ENCODE measurements at places on chromosomes 6 and 20.

DNA sequence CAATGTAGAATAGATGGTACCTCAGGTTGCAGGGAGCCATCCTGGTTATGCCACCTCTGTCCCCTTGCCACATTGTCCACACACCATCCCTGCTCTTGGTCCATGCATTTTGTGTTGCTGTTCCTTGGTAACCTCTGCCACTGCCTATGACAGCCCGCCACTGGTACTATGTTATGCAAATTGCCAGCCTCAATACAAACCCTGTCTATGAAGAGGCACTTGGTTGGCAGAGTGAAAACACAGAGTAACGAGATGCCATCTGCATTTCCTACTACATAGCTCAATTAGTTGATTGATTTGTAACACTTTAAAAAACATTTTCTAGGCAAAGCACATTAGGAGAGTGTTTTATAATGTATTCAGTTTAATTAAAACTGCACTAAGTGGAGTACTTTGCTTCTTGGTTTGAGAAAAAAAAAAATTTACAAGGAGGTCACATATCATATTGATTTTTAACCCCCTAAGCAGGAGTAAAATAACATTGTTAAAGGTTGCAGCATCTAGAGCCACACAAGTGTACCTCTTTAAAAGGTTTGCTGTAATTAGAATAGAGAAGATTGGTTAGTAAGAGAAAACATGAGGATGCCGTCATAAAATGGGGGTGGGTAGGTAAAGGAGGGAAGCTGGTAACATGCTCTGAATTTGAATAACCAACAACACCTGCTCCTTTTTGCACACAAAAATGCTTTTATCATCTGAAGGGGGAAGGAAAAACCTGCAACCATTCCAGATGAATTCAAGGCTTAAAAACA, 817.1 kb downstream of the KIF16B start:
- no peak for DNase-seq

- no peak for DNase-seq
These were observed 267.1 kb downstream of the ADGB start for GRCh38 chr6:146865756-146866379.

- no peak for DNase-seq
These were observed 30.4 kb upstream of the IER3 start for GRCh38 chr6:30774701-30775100.

- DNase-seq: no peak
These were observed 232.1 kb downstream of the PLCB1 start for GRCh38 chr20:8363970-8364733.

GRCh38 chr20:14780508-14780907, 443.1 kb upstream of the FLRT3 start:
- no peak for DNase-seq

DNA sequence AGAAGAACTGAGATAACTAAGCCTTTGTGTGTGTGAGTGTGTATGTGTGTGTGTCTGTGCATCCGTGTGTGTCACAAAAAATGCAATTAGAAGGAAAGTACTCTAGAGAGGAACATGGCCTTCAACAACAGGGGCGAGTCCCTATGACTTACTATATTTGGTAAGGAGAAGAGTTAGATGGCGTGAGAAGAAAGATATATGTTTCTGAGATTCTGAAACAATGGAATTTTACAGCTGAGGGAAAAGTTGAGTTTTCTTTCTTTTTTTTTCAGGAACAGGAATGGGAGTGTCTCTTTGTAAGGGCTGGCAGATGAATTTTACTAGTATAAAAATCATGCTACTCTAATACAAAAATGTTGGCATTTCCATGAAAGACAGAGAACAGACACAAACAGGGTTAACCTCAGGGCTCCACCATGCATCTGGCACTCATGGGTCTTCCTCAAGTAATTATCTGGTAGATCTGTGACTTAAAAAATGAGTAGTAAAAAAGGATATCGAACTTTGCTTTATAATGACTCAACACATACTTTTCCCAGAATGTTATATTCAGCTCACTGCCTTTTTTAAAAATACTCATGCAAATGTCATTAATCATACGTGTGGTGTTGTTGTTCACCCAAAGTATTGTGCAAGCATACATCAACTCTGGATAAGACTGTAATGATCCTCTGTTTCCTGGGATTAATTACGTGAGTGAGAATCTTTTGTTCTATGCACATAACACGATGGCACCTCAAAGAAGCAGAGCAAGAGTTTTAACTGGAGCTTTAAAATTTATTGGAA, 12.8 kb upstream of the SASH1 start:
- no peak for DNase-seq

GRCh38 chr6:27474172-27474465, 1.2 kb upstream of the ZNF184 start:
- no peak for DNase-seq

GRCh38 chr6:87375315-87375714, 30.7 kb downstream of the C6orf163 start:
- no peak for DNase-seq

DNA sequence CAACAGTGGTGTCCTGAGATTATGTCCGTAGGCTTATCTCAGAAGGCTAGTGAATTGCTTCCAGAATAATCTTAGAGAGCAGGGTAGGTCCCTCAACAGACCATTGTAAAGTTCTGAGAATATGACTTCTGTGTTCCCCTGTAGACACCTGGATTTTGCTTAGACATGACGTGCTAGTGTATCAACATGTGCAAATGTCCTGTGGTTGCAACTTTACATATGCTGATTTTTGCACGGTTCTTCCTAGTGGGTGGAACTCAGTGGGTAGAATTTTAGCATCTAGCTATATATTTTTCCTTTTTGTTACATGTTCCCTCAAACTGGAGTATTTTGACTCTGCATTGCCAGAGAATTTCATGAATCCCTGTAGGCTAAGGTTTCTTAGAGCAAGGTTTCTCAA, 459.2 kb downstream of the RNF144B start:
- DNase-seq: no peak

DNA sequence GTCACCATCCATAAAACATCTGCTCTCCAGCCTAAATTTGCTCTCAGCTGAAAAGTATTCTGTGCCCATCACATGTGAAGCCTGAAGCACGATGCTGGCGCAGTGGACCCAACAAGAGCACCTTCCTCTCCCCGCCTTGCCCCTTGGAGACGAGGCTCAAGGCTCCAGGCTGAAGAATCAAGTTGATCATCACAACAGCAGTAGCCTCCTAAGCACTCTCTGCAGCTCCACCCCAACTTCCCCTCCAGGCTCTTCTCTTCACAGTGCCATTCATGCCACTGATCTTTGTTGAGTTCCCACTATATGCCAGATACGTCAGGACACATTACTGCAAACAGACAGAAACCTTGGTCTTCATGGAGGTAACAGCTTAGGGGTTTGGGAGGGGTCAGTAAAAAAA, 41.6 kb upstream of the ZNF217 start:
- no peak for DNase-seq

- no peak for DNase-seq
These were observed 15.2 kb upstream of the KCNK15 start for GRCh38 chr20:44730441-44730840.

- DNase-seq: no peak
These were observed 7.2 kb downstream of the GCNT2 start for GRCh38 chr6:10528158-10528981.

- DNase-seq: no peak
These were observed 101.1 kb downstream of the SMLR1 start for GRCh38 chr6:130928158-130928912.

DNA sequence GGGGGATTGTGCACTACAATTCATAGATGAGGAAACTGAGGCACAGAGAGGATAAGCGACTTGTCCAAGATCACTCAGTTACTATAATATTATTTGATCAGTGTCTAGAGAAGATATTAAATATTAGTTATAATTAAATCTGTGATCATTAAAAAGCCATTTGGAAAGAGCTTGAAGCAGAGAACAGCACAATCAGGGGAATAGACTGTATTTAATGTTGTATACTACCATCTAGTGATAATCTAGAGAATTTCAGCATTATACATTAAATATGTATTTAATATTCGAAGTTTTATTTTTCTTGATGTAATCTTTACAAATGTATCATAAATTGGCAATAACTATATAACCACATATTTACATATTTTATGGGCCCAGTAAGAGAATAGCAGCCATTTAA, 20.1 kb upstream of the MTCL3 start:
- DNase-seq: no peak

DNA sequence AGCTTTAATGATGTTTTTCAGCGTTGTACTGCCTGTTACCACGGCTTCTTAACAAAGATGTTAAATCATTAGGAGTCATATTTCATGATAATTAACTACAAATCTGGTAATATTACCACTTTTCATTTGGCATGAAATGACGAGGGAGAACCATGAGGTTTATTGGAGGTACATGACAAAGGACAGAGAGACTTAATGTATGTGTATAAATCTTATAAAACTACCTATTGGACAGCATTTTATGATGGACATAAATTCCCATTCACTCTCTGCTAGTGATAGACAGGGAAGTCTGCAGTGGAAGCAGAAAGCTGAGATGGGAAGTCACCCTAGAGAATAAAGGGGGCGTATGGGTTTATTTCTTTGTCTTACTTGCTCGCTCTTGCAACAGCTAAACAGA, 949.9 kb upstream of the FLRT3 start:
- DNase-seq: no peak

- DNase-seq: no peak
These were observed 68.8 kb downstream of the RAB44 start for GRCh38 chr6:36766399-36766945.

- no peak for DNase-seq
These were observed 29.9 kb downstream of the RAB44 start for GRCh38 chr6:36727505-36728021.

- no peak for DNase-seq
These were observed 178.2 kb downstream of the SOX4 start for GRCh38 chr6:21771626-21772320.

DNA sequence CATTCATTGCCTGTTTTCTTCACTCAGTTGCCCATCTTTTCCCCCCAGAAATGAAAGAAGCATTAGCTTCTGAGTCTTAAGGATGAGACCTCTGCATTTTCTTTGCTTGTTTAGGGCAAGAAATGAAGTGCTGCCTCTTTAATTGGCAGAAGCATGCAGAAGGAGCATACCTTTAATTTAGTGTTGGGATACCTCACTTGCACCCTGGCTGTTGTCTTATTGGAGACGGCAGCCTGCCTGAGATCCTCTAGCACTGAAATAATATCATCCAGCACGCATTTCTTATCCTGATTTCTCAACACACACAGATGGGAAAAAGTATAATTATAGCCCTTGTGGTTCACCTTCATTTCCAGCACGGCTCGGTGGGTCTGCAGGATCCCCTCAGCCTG, 43.1 kb downstream of the PTCHD4 start:
- no peak for DNase-seq

DNA sequence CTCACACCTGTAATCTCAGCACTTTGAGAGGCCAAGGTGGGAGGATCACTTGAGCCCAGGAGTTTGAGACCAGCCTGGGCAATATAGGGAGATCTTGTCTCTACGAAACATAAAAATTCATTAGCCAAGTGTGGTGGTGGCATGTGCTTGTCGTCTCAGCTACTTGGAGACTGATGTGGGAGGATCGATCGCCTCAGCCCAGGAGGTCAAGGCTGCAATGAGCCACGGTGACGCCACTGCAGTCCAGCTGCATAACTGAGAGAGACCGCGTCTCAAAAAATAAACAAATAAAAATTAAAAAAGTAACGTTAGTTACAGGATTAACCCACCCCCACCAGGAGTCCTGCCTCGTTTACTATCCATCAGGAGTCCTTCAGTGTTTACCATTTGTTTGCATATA, 345.1 kb downstream of the BTBD3 start:
- DNase-seq: no peak
